SK-N-SH treated with all-trans-retinoic acid at 6 μM for 48 hours (cell line): ENCODE measurements at places on chromosomes 16 and 17.

DNA sequence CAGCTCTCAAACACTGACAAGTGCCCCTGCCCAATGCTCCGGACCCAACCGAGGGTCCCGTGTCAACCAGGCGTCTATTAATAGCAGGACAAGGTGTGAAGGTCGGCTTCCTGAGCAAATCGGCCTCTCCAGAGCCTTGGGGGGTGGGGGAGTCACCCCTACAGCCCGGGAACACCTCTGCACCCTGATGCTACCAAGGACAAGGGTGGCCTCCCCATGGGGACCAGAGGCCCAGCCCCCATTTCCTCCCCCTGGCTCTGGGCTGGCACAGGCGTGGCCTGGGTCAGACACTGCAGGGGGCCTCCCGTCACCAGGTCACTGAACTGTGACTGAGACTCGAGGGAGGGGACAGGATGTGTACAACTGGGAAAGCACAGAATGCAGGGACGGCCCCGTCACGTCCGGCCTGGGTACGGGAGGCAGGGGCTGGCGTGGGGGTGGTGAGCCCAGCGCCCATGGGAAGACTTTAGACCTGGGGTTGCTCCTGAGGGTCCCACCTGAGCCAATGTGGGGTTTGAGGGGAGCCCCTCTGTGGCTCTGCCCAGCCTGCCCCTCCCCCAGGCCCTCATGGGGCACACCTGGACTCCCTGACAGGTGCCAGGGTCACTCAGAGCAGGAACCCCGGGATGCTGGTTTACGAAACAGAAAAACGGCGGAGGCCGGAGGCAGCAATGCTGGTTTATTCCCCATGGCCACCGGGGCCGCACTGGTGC, 579 bp upstream of the CYBA start:
- peak; percentile 2; the same call in 2 of the 3 replicates for ATAC-seq

- no peak for ATAC-seq
Observed at GRCh38 chr17:47649972-47650524, 329 bp downstream of the KPNB1 start.

- no peak for ATAC-seq
Observed at GRCh38 chr17:15947271-15947670, 2.3 kb downstream of the ADORA2B start.

DNA sequence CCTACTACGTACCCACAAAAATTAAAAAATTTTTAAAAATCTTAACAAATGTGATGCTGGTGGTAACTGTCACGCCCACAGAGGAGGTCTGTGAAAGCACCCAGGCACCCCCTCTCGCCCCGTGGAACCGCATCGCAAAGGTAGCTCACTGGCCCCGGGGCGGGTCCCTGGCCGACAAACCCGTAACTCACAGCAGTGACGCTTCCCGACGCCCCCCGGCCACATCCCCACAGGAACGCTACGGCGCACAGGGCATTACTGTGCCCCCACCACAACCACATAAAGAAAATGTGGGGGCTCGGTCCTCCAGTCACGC, 366 bp downstream of the ANKS3 start:
- ATAC-seq = peak; percentile 1

DNA sequence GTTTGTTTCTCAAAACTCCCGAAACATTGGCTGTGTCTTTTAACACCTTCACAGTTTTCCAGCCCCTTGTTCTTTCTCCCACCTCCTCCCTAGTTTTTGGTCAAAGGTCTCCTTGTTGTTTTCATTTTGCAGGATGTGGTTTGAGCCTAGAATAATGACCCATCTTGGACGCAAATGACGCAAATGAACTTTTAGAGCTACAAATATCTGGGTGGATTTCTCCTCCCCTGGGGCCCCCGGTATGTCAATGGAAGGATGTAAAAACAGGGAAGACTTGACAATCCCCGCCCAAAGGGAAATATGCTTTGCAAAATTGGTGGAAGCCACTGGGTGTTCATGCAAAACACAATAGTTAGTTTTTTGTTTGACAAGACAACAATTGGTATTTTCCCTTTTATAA, 236.0 kb upstream of the IRX3 start:
- no peak for ATAC-seq

- no peak for ATAC-seq
Observed at GRCh38 chr16:81586977-81587625, 142.5 kb downstream of the CMIP start.
